ENCODE measurements at places on chromosomes 7 and 10.

DNA sequence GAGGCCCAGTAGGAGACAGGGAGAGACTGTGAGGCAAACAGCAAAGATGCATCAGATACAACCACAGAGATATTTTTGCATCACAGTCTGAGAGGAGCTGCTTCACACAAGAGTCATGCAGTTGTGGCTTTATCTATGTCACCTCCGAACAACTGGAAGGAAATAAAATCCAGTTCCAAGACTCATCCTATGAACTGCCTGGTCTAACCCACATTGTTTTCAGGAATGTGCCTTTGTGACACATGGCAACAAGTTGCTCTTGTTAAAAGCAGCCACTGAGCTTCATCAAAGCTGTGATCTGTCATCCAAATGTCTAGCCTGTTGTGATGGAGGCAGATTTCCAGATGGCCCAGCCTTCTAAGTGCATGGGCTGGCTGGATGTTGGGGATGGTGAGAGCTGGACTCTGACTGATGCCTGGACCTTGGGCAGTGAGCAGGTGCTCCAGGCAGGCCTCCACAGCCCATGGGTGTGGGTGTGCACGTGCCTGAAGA, 255.0 kb downstream of the BMPER start:
- no peak for DNase-seq

DNA sequence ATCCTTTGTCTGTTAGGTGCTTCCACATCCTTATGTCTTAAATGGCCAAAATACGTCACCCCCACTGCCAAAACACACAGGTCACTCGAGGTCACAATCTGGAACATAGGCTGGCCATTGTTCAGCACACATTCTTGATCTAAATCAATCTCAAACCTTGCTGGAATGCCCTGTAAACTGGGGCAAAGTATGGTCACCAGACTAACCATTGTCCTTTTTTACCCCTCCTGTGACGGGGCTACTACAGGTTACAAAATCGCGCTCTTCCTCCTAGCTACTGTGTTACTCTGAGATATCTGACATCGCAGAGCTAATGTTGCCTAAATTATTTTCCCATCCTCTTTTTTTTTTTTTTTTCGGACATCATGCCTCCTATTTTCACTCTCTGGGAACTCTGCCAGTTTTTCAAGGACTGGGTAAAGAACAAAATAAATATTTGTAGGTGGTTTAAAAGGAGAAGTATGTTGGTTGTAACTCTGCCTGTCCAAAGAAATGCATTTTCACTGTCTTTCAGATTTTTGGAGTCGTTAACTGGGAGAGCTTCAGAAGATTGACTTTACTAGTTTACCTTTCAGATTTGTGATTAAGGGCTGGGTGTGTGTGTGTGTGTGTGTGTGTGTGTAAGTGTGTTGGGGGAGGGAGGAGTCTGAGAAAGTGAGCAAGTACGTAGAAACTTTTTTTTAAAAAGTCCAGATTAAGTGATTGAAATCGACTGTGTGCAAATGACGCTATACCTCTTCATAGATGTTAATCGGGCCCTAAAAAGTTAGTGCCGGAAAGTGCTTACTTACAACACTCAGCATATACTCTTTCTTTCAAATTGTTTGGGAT, 942 bp upstream of the KIAA1217 start:
- no peak for DNase-seq

- no peak for DNase-seq
Observed at GRCh38 chr7:151256410-151257045, 8.0 kb upstream of the SMARCD3 start.

- DNase-seq, result no peak
Observed at GRCh38 chr7:111384065-111384891, 178.0 kb downstream of the IMMP2L start.

GRCh38 chr10:86498598-86498997, 23.0 kb downstream of the WAPL start:
- no peak for DNase-seq

- DNase-seq, result no peak
Observed at GRCh38 chr7:115546790-115547189, 483.8 kb downstream of the TFEC start.

DNA sequence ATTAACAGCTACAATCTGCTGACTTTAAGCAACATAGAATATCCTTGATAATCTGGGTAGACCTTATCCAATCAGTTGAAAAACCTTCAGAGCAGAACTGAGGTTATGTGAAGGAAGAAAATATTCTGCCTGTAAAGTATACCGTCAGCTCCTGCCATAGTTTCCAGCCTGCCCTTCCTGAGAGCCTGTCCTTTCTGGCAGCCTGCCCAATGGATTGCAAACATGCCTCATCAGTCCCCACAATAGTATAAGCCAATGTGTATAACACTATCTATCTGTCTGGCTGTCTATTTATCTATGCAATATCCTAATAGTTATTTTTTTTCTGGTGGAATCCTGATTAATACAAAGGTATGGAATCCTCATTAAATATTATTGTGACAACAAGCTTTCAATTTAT, 489.2 kb upstream of the KCND2 start:
- no peak for DNase-seq

DNA sequence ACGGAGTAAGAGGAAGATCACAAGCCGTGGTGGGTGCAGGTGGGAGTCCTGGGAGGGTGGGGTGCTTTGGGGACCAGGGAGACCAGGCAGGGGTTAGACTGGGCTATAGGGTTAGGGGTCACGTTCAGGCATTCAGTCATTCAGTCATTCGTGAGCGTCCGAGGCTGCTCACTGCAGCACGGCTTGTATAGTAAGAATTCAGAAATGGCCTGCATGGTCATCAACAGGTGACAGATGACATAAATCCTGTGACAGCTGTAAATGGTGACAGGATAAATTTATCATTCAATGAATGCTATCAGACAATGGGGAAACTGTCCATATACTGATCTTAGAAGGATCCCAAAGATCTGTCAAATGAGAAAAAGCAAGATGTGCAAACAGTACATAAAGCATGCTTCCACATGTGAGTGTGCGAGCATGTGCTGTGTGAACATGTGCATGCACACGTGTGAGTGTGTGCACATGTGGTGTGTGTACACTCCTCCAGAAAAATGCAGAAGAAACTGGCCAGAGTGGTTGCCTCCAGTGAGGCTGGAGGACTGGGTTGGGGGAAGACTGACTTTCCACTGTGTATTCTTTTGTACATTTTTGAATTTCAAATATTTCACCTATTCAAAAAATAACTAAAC, 32.0 kb upstream of the SMARCD3 start:
- DNase-seq, result no peak

GRCh38 chr7:30309842-30310435, 25.5 kb downstream of the ZNRF2 start:
- no peak for DNase-seq

Data from head of caudate nucleus (tissue), 42 donors.